ENCODE measurements at places on chromosomes 7 and 10.

GRCh38 chr10:72712136-72712535 is 20.2 kb downstream of the MCU start:
- DNase-seq, result no peak

GRCh38 chr10:2471811-2472210 is 595.5 kb upstream of the PFKP start:
- no peak for DNase-seq

DNA sequence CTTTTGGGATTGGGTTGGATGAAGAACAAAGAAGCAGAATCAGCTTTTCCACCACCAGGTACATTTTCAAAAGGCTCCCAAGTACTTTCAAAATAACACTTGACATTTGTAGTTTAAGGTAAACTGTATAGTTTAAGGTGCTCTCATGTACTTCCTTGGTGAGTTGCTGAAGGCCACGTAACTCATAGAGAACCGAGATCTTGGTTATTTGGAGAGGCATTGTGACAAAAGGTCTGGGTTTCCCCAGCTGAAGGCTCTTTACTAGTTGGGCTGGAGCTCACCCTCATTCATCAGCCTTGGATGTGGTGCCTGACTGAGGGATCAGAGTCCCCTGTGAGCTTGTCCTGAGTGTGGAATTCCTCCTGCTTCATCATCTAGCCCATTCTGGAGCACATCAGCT is 191.8 kb downstream of the TMEM178B start:
- no peak for DNase-seq

DNA sequence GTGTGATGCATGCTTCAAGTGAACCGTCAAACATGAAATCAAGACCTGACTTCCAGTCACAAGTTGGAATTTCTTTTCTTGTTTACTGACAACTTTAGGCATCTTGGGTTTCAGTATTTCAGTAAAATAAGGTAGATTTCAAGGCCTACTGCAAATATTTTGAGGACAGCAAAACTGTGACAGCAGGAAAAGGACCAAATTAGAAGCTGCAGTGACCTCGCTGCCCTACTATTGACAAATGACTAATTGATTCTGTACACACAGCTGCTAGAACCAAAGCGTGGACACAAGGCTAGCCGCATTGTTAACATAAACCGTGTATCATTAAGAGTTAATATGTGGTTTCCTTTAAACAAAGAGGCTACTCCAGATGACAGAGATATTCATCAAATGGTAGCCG is 105.7 kb upstream of the SEC61G start:
- no peak for DNase-seq

DNA sequence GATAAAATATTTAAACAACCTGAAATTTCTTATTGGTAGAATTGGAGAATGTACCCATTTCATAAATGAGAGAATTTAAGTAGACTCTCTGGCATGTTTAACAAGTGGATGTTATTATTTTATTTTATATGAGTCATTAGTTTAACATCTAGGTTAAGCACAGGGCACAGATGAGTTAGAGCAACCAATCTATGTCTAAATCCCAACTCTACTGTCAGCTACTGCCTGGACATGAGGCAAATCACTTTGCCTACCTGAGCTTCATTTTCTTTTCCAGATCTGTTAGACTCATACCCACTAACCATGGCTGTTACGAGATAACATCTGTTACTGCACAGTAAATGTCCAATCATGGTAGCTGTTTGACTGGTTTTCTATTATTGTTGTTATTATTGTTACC is 251.1 kb downstream of the INHBA start:
- peak; percentile 34 for DNase-seq

DNA sequence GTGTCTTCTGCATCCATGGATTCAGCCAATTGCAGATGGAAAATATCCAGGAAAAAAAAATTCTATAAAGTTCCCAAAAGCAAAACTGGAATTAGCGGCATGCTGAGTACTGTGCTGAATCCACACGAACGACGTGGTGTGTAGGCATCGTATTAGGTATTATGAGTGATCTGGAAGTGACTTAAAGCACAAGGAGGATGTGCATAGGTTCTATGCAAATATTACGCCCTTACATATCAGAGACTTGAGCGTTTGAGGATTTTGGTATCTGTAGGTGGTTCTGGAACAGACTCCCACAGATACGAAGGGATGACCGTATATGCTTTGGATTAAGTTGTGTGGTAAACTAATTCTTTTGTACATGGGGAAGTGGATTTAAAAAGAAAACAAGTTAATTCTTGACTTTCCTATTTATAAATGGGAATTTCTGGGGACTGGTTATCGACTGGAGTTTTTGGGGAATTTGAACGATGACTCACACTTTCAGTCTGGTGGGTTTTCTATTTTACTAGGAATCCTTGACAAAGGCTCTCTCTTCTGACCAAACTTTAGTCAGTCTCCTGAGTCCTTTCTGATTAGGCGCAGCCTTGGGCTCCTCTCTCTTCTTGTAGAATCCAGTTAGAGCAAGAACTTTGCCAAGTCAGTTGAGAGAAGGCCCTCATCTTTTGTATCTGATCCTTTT is 5.4 kb upstream of the NUB1 start:
- DNase-seq, result no peak

- no peak for DNase-seq
These were observed 6.2 kb downstream of the ABI1 start for GRCh38 chr10:26854524-26854923.

GRCh38 chr7:105648561-105649401 is 67.5 kb upstream of the EFCAB10 start:
- DNase-seq, result no peak

- no peak for DNase-seq
These were observed 487.6 kb downstream of the GLRX3 start for GRCh38 chr10:130623680-130624267.

- DNase-seq, result no peak
These were observed 81.5 kb upstream of the VIPR2 start for GRCh38 chr7:159226011-159226702.

DNA sequence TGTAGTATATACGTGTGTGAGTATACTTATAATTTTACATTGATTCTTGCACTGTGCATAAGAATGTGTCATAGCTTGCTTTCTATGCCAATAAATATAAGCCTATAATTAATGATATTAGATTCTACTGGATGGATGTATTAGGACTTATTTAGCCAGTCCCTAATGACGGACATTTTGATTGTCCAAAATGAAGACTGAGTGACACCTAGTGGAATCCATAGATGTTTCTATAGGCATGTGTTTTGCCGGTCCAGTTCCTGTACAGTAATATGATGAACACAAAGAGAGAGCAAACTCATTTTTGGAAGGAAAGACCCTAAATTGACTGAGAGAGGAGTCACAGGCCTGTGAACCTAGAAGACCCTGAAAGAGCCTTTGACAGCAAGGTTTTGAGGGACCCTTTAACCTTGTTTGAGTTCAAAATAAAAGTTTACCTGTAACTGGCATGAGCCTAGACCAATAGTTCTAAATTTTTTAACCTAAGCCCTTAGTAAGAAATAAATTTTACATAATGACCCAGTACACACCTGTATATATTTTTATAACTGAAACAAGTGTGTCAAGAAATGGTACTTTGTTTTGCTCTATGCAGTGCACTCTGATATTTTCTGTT is 42.4 kb upstream of the AGBL3 start:
- DNase-seq, result no peak

DNA sequence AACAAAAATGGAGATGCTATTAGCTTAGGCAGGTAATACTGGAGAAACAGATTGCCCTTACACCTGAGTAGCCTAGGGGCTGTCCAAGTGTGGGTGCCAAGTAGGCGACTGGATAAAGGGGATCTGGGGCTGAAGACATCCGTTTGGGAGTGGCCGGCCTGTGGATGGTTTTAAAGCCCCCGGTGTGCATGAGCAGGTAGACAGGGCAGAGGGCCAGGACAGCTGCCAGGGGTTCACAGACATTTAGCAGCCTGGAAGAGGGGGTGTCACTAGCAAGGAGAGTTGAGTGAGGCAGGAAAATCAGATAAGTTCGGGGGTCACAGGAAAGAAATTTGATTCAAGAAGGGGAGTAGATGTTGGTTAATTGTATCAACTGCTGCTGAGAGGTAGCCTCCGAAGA is 1.5 kb upstream of the OPALIN start:
- no peak for DNase-seq

DNA sequence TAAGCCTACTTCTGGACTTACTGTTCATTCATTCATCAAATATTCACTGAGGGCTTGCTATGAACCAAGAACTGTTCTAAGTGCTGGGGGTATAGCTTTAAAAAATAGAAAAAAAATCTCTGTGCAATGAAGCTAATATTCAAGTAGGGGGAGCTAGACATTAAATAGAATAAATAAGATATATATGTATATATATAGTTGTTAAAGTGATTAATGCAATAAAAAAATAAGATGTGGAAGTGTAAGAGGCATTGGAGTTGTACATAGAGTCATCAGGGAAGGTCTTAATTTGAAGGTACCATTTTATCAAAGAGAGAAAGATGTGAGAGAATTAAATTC is 181.2 kb upstream of the AGR3 start:
- no peak for DNase-seq

DNA sequence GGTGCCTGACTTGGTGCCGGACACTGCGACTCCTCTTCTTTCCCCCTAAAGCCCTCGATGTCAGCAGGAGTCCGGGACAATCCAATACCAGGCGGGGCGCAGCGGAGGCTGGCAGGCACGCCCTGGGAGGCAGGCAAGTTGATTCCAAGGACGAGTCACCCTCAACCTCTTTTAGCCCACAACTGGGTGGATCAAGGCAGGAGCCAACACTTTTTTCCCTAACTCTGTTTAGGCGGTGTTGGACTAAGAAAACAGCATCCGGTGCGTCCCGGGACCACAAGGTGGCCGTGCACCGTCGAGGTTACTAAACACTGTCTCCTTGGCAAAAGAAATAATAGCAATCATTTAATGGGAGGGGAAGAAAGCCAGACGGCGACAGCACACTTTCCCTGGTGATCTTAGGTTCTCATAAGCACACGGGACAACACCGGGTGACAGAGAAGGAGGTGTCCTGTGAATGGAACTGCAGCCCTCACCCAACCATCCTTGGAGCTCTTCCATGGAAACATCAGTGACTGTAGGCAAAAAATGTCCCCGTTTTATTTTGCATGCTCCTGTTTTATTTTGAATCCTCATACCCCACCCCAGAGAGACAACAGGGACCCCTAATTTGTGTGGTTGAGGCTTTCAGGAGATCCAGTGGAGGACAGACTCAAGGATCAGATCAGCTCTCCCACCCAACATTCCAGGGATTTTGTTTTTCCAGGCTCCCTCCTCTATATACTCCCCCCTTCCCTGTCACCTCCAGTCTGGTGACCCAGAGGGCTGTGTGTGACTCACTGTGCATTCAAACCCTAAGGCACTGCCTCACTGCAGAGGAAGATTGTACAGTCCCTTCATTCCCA is 1.3 kb upstream of the CALCR start:
- no peak for DNase-seq

DNA sequence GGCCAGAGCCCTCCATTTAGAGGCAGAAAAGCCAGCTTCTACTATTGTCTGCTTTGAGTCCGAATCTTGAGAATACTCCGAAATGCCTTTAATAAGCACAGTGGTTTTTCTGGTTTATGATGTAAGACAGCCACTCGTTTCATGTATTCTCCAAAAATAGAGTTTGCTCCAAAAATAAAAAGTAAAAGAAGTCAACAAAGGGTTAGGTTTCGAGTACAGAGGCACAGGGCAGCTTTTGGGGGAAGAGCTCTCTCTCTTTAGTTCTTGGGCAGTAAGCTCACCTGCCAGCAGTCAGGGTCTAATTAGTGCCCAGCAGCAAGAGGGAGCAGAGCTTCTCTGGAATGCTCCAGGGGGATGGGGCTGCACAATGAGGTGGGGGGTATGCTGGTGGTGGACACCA is 20.2 kb downstream of the CREB3L2 start:
- DNase-seq, result no peak

DNA sequence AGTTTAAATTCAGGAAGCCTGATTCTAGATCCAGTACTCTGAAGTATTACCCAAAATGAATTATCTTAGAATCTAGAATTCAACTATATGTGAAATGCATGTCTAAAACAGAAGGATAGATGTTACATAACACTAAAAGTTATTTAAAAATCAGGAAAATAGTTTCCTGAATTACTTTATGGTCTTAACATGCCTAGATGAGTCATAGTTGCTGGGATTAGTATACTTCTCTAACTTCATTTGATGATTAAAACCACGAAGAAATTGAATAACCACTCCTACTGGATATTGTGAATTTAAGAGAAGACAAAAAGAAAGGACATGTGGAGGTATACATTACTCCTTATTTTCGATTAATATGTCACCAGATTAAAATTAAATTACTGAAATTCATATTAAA is 65.5 kb downstream of the ATAD1 start:
- DNase-seq, result peak; percentile 26

DNA sequence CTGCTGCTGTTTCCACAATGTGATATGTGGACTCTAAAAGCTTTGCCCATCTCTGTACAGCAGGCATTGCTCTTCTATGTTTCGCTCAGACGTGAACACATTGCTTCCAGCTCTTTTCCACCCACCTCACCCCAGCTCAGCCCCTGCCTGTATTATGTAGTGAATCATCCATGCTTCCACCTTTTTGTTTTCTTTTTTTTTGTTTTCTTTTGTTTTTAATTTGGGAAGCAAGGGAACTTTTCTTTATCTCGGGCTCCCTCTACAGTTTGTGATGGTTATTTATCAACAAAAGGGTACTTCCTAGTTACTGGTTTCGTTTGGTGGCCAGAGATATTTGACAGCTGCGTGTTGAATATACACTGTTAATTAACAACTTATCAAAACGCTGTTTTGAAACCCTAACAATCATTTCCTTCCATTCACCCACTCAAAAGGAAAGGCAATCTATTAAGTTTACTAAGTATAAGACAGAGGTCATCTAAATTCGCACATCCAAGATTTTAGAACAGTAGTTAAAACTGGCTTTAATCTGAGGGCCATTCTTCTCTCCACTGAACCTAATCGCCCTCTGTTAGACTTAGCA is 127.9 kb upstream of the STK17A start:
- peak; percentile 50 for DNase-seq

DNA sequence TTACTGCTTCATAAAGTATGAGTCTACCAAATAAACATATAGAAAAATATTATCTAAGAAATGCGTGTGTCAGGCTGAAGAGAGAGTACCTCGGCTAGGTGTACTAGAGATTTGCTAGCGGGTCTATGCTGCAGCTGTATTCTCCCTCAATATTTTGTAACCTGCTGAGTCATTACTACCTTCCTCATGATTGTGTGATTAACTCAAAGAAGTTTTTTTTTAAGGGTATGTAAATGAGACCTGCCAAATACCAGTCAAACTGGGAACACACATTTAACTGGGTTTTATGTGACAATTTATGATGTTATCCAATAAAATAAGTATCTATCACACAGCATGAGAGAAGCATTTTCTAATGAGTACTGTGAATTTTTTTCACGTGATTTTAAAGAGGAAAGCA is 180.4 kb downstream of the RNF133 start:
- DNase-seq, result no peak

GRCh38 chr10:125694883-125695282 is 11.9 kb upstream of the TEX36 start:
- DNase-seq, result peak; percentile 23

Measured in RCC 7860 (cell line).